BJ (cell line): ENCODE measurements at places on chromosomes 3 and 15.
A peak's percentile ranks its signal among the peaks of the same experiment; 100 is the strongest.

DNA sequence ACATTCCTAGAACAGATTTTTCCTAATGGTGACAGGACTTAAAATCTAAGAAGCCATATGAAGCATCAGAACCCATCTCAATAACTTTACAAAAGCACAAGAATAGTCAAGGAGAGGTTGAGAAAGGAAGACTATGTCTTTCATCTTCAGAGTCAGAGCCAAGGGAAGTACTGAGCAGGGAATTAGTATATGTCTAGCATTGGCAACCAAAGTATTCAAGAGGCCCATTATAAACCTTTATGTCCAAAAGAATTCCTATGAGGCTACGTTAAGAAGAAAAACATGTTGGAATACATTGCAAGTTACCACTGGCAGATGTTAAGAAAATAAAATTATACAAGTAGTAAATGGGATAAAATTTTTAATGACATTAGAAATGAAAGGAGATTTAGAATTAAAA, 150.5 kb downstream of the MAGI1 start:
- no peak for DNase-seq

DNA sequence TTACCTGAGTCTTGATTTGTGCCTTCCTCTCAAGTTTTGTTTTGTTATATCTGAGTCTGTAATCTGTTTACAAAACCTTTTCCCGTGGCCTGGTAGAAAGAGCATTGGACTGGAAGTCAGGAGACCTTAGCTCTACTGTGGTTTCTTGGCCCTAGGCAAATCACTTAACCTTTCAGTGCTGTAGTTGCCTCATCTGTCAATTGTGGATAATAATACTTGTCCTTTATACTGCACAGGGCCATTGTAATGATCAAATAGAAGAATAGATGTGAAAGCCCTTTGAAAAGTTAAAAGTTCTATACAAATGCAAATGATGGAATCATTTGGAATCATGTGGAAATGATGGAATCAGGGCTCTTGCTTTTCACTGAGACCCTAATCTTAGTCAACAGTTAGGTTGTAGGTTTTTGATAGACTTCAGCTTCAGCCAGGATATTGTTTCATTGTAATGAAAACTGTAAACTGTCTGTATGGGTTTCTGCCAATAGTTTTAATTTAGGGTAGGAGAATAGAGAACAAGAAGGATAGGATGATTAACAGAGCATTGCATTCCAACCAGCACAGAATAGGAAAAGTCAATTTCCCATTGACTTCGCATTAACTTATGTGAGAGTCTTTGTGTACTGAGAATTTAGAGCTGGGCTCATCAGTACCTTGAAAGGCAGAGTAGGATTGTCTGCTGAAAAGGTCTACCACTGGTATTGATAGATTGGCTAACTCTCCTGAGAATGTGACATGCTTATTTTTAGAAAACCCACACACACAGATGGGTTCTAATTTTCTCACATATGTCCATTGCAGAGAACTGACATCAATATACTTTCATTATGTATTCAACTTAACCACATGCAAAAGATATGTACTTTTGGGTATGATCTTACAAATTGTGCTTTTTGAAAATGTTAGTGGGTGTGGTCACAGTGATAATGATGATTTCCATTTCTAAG, 21.8 kb downstream of the MAP2K5 start:
- no peak for DNase-seq

GRCh38 chr15:61888074-61888780, 172.0 kb downstream of the VPS13C start:
- DNase-seq = no peak

- DNase-seq = peak; percentile 23
These were observed 25.7 kb downstream of the FAM3D start for GRCh38 chr3:58640700-58641372.

DNA sequence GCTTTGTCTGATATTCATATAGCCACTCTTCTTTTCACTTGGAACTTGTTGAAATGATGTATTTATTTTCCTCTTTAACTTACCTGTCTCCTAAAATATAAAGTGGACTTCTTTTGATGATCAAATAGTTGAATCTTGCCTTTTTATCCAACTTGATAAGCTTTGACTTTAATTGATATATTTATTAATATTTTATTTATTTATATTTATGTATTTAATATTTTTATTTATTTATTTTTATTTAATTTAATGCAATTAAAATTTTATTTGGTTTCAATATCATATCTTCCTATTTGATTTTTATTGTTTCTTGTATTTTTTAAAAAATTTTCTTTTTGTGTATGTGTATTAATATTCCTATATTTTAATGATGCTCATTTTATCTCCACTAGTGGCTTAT, 555.1 kb upstream of the EPHA6 start:
- DNase-seq = no peak

DNA sequence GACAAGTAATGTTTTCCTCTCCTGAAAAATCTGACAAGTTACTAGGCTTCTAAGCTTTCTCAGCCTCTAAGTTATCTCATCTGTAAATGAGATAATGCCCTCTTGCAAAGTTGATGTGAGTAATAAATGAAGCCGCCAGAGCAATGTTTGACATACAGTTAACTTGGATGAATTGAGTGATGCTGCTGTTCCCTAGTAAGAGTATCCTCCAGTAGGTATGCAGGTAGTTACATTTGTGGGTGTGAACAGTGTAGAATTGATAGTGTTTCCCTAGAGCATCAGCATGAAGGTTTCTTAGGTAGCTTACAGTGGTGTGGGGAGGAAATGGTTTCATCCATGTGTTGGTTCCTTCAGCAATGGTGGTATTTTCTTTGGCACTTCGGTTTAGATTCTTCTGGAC, 3.4 kb downstream of the ATP2C1 start:
- no peak for DNase-seq

- DNase-seq = no peak
These were observed 66.8 kb downstream of the ABTB1 start for GRCh38 chr3:127739347-127740135.

DNA sequence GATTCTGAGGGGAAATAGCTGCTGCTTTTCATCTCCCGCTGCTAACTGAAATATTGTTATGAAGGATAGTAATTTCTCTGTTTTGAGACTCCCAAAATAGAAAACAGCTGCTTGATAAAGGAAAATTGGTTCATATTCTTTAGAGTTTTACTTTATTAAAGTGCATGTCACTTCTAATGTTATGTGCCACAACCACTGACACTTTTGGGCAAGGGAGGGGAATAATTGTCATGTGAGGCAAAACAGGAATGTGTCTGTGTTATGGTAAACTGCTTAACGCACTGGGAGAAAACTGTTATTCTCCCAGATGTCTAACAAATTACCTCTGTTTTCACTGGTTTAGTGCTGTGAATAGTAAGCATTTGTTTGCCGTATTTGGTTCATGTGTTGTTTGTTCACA, 201.6 kb downstream of the PDZRN3 start:
- no peak for DNase-seq
